ENCODE measurements at places on chromosomes 7 and 10.
A peak's percentile ranks its signal among the peaks of the same experiment; 100 is the strongest.

- DNase-seq: no peak
Observed at GRCh38 chr10:131897297-131897899, 3.4 kb upstream of the PPP2R2D start.

- no peak for DNase-seq
Observed at GRCh38 chr7:98991141-98991540, 112.8 kb downstream of the TRRAP start.

DNA sequence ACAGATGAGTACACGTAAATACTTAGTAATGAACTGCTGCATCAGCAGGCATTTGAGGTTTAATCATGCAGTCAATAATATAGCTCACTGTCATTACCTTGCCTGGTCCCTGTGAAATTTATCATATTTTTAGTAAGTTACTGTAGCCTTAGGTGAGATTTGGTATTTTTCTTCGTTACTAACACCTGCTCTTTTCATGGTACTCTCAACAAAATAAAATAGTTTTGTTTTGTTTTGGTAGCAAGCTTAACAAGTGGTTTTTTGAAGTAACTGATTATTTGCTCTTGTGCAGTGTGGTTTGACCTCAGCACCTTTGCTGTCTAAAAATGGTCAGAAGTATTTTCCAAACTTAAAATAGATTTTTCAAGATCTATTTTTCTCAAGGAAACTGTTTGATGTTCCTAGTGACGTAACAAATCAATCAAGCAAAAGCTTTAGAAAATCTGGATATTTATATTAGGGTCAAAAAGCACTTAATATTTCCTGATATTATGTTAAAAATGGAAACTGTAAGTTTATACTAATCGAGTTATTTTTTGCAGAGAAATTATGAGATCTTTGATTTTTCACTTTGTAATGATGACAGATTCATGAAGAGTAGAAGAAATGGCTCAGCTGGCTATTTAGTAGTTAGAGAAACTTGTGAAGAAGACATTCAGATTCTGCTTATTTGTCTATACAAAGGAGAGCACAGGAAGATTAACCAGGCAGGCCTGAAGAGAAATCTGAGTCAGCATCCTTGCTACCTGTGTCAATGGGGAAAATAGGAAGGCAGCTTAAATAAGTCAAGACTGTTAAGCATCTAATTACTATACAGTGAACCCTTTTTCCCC, 21.0 kb upstream of the RPA3 start:
- DNase-seq: no peak

- DNase-seq: no peak
Observed at GRCh38 chr7:50962962-50963374, 180.3 kb upstream of the GRB10 start.

- DNase-seq: no peak
Observed at GRCh38 chr7:126689037-126689436, 563.7 kb downstream of the GRM8 start.

DNA sequence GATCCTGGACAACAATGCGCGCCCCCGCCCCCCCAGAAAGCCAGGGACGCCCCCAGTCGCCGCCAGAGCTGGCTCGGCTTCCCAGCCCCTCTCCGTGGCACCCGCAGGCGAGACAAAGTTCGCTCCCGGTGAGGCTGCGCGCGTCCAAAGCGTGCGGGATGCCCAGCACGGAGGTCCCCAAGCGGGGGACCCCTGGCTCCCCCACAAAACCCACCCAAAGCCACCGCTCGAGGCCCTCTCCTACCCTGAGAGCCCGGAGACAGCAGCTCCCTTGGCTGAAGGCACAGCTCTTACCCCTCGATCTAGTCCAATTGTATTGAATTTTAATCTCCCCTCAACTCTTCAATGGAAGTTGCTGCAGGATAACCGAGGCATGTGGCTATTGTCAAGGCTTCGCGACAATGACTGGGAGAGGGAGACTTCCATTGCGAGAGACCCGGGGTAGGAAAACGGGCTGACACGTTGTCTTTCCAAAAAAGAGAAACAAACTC, 305.3 kb downstream of the PRPF18 start:
- no peak for DNase-seq

- DNase-seq: no peak
Observed at GRCh38 chr10:61933859-61934555, 32.5 kb downstream of the ARID5B start.

DNA sequence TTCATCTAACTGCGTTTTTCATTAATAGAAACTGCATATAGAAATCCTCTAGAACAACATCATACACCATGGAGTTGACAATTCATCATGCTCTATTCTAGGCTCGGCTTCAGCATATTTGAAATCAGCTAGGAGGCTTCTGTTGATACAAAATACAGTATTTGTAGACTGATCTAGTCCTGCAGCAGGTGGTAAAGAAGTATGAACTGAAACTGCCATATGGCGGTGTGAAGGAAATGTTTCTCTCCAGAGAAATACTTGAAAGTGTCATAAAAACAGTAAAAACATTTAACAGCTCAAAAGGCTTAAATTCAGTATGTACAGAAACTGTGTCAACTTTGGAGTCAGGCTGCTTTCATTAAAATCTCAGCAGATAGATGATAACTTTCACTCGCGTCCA, 32.0 kb upstream of the MYO3A start:
- DNase-seq: no peak

- DNase-seq: no peak
Observed at GRCh38 chr7:118305671-118306070, 81.2 kb downstream of the ANKRD7 start.

DNA sequence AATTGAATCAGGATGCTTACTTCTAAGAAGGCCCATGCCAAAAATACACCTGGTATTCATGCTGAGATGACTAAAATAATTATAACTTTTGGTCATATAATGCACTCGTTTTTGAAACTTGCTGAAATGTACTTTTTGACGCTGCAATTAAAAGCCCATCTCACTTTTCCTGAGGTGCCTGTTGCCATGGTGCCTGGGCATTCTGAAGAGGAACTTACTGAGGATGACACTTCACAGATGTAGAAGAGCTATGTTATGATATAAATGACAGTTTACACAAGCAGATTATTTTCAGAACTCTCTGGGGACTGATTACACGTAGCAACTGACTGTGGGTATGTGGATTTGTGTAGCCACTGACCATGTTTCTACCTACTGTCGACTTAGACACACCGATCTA, 182.4 kb downstream of the TPK1 start:
- no peak for DNase-seq

DNA sequence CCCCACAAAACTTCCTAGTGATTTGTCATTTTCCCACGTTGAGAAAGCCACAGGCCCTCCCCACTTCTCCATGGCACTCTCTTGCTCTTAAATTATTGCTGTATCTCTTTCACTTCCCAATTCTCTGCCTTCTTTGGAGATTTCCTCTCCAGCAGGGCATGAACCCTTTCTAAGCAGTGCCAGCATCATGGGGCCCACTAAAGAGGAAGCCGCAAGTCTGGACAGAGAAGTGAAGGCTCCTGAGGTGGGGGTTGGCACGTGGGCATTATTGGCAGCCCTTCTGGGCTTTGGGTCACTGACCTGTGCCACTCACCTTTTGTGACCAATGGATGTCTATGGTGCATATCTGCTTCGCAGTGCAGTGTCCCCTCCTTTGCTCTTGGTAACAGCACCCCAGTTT, 97.7 kb upstream of the TCF7L2 start:
- no peak for DNase-seq

DNA sequence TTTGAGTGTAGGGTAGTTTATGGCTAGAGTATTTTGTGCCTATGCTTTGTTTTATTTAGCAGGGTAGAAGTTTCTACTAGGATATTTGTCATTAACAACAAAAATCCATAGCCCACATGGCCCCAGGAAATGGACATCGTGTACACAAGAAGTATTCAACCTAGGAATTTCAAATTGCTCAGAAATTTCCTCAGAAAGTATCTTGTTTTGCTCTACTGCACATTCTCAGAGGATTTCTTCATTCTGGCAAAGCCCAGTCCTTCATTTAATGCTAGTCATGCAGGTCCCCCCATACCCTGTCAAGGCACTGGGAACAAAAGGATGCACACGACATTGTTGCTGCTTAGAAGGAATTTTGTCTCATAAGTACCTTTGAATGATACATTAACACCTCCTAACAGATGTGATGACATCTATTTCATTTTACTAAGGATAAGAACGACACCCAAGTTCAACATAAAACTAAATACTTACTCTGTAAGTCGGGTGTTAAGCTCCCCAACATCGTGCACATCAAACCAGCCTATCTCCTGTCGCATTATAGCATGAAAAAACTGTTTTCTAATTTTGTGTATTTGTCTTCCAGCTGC, 34.3 kb downstream of the ABCB1 start:
- no peak for DNase-seq

DNA sequence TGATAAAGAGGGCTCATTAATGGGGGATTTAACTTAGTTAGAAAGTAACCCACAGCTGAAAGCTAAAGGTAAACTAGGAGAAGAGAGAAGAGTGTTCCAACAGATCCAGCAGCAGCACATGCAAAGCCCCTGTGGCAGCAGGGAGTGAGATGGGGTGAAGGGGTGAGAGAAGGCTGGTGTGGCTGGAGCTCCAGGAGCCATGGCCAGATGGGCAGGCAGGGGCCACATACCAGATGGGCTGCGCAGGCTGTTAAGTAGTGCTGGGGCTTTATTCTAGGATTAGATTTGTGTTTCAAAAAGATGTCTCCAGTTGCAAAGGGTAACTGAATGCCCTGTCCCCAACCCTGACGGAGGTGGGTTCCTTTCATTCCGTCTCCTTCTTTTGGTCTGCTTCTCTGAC, 33.2 kb downstream of the HIF1AN start:
- no peak for DNase-seq

- DNase-seq: no peak
Observed at GRCh38 chr7:41786944-41787343, 84.1 kb upstream of the INHBA start.

- no peak for DNase-seq
Observed at GRCh38 chr10:110892602-110893288, 21.0 kb downstream of the PDCD4 start.

GRCh38 chr10:26574783-26575182, 122.7 kb upstream of the PDSS1 start:
- no peak for DNase-seq

DNA sequence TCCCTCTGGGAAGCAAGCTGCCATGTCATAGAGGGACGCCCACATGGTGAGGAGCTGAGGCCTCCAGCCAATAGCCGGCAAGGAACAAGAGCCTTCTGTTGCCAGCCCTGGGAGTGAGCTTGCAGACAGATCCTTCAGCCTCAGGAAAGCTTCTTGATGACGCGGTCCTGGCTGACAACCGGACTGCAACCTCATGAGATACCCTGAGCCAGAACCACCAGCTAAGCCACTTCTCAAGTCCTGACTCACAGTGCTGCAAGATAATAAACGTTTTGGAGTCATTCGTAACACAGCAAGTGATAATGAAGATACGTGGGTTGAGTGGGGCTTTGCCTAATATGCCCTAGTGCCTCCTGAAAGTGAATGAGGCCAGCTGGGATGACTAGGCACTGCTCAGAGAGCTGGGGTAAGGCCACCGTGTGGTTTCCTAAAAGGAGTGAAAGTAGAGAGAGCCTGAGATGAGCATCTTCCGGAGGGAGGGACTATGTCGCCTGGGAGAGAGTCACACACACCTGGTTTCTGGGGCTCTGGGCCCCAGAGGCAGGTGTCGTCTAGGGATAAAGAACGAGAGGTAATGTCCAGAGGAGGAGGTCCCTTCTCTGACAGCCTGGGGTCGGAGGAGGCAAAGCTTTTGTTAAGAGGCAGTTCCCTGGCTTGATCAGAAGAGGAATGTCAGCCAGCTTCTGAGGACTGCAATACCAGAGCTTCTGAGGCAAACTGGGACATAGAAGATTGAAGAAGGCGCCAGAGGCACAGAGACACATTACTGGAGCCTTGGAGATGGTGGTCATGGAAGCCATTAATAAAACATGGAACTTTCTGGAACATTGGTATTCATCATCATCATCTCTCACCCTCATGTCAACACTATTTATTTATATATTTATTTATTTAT, 53.6 kb downstream of the PYROXD2 start:
- peak; percentile 6 for DNase-seq

DNA sequence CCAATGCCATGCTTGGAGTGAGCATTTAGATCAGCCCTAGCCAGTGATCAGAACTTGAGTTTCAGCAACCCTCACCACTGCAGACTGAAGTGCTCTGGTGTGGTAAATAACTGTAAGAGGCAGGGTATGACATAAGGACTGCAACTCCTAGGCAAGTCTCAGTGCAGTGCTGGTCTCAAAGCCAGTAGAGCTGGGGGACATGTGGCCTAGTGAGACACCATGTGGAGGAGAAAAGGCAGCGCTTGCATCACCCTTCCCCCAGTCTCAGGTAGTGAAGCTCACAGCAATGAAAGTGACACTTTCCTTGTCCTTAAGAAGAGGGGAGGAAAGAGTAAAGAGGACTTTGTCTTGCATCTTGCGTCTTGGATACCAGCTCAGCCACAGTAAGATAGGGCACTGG, 386.8 kb upstream of the POT1 start:
- no peak for DNase-seq

- DNase-seq: no peak
Observed at GRCh38 chr7:18513343-18513742, 17.8 kb downstream of the HDAC9 start.

GRCh38 chr7:91291902-91292301, 27.7 kb downstream of the FZD1 start:
- no peak for DNase-seq

DNA sequence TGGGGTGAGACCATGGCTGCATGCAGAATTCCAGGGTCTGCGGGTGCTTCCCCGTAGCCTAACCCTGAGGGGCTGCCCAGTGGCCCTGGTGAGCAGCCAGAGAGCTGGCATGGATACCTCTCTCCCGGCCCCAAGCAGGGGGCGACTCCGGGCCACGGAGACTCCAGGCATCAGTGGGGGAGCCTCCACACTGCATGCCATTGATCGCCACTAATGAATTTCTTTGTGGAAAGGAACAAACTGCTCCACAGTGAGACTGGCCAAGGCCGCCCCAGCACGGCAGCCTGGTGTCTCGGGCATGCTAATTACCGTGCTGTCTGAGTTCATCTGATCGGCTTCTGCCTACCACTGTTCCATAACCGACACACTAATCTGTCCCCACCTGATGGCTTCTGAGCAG, 184.4 kb downstream of the GRID1 start:
- DNase-seq: no peak

DNA sequence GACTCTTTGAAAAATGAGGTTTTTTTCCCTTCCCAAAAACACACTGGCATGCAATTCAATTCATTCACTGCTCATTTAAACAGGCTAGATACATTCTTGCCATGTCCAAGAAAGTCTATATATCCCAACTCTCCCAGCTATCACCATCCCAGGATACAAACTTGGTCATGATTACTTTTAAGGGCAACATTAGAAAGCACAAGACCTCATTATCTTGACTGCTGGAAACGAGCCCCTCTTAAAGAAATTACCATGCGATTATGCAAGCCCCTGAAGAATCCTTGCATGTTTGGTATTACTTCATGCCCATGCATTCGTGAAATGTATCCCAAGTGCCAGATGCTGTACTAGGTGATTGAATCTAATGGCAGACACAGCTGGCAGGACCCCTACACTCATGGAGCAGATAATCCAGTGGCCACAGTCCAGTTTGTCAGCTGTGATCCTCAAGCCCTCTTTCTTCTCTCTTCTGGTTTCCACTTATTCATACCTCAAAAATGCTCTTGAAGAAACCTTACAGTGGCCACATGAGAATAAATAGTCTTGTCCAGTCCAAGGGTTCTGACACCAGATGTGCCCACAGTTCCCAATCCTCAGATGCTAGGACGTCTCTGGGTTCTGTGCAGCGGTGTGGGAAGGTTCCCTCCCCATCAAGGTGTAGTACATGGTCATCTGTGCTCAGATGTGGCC, 103.7 kb upstream of the HABP2 start:
- DNase-seq: no peak

Measured in esophagus squamous epithelium (tissue), 5 donors.